ENCODE measurements at places on chromosomes 1 and 21.

DNA sequence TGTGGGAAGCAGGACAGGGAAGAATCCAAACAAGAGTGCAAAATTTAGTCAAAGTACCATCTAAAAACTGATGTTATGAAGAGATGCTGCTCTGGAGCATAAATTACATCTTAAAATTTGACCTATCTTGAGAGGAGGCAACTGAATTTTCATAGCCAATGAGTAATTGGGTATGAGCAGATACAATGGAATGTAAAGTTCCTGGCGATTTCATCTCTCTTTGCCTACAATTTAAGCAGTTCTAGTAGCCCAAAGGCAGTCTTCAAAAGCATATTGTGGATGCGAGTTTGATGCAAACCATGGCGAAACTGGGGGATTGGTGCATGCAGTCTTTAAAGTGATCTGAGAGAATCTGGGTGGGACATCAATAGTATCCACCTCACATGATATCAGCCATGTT, 1265.9 kb downstream of the BRINP3 start:
- no peak for DNase-seq

GRCh38 chr1:247431643-247432042, 15.7 kb downstream of the NLRP3 start:
- no peak for DNase-seq

DNA sequence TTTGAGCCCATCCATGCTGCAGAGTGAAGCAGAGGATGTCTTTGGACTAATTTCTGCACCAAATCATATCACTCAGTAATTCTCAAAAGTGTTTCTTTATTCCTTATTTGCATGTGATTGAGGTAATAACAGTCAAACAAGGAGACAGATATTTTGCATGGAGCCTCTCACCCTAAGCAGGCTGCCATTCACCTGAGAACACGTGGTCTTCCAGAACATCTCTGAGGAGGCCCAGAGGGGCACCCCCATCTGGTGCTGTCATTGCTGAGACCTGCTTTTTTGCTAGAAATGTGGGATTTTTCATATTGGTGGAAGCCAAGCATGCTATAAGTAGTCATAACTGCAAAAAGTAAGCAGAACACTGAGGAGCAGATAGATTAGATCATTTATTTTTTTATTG, 7.7 kb downstream of the SLC37A1 start:
- DNase-seq: no peak

DNA sequence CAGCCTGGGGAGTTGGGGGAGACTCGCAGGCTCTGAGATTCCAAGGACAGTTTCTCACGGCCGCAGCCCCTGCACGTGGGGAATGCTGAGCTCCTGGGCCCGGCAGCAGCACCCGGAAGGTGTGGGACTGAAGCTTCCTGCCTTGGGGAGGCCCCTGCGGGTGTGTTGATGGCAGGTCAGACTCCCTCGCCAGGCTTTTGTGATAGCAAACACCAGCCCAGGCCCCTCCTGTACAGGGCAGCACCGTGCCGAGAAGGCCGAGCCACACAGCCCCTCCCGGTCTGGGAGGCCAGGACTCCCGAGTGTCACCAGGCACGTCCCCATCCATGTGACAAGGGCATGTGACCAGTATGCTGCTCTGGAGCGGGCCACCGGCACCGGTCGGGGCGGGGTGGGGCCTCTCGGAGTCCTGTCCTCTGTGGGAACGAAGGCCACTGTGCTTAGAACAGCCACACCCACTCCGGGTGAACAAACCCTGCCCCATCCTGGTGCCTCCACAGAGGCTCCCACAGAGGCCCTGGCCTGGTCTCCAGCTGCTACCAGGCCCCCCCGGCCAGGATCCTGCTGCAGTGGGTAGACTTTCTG, 31.1 kb upstream of the ARHGEF16 start:
- DNase-seq: no peak

GRCh38 chr1:47578026-47578720, 140.3 kb downstream of the FOXD2 start:
- DNase-seq: no peak

- no peak for DNase-seq
Measured at GRCh38 chr1:156657741-156658319, 15.9 kb downstream of the BCAN start.

- no peak for DNase-seq
Measured at GRCh38 chr1:15948595-15949452, 27.1 kb downstream of the ZBTB17 start.

GRCh38 chr1:214658175-214658574, 55.2 kb downstream of the CENPF start:
- DNase-seq: no peak

DNA sequence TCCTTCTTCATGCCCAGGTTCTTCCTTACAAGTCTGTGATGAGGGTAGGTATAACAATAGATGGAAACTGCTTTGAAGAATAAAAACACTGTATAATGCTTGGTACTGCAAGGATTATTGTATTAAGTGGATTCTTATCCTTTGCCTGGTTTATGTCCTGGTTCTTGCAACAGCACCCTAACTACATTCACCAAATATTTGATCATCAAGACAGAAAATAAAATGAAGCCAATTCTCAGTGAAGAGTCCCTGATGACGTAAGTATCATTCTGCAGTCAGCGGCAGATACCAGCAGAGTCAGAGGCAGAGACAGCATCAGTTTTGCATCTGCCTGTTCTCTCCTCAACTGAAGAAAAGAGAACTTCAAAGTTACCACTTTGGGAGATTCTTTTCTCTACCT, 19.7 kb downstream of the ARHGEF11 start:
- no peak for DNase-seq

GRCh38 chr21:34072145-34073031, 990 bp upstream of the MRPS6 start:
- DNase-seq: no peak

GRCh38 chr1:60402216-60402615, 328.6 kb upstream of the C1orf87 start:
- DNase-seq: no peak

- no peak for DNase-seq
Measured at GRCh38 chr1:26027716-26028489, 6.3 kb downstream of the EXTL1 start.

- no peak for DNase-seq
Measured at GRCh38 chr1:223718850-223719249, 6.5 kb downstream of the CAPN2 start.

- no peak for DNase-seq
Measured at GRCh38 chr1:36091698-36092097, 3.0 kb downstream of the ADPRS start.

DNA sequence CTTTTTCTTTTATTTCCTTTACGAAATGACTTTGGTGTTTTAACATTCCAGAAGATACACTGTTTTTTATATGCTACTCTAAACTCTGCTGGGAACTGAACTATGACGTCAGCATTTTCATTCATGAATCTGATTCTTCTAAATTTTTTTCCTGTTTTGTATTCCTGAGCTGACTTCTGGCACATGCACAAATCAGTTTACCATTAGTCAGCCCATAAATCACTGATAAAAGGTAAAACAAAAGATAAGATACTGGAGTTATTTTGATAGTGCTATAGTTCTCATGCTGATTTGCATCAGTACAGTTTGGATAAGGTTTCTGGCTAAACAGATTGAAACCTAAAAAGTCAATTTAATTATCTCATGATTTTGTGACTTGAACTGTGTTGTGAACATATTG, 10.4 kb downstream of the CAMTA1 start:
- no peak for DNase-seq

DNA sequence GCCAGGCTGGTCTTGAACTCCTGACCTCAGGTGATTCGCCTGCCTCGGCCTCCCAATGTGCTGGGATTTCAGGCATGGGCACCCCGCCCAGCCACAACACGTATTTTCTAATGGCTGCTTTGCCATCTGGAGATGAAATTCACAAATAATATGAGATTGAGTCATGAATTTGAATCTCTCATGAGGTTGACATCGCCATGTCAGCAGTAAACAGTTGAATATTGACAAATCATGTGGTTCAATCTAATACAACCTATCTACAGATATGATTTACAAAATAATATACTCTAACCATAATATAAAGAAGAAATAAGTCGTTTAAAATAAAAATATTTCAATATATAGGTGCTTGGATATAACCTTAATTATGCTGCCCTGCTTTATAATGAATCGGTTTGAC, 42.1 kb downstream of the MYOM3 start:
- no peak for DNase-seq

DNA sequence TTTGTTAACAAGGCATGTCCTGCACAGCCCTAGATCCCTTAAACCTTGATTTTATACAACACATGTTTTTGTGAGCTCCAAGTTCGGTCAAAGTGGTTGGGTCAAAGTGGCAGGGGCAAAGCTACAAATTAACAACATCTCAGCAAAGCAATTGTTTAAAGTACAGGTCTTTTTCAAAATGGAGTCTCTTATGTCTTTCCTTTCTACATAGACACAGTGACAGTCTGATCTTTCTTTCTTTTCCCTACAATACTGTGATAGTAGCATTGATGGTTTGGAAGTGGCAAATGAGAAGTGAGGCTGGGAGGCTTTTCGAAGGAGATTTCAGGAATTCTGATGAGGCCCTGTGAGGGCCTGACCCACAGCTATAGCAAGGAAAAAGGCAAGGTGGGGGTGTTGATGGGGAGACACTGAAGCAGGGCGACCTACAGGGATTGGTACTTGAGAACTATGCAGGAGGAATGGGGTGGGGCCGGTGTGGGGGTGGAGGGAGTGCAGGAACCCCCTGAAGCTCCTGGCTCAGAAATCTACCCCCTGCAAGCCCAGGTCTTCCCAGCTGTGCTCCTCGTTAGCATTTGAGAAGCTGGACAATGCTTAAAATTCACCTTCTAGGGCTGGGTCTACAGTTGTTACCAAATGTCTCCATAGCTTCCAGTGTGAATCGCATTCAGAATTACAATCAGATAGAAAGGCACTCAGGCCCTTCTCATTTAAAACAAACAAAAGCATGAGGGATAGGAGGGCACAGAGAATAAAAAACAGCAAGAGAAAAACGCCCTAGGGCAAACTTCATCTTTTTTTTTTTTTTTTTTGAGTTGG, 102.6 kb upstream of the PPM1J start:
- no peak for DNase-seq

- no peak for DNase-seq
Measured at GRCh38 chr1:205236951-205237475, 9.3 kb downstream of the TMCC2 start.

DNA sequence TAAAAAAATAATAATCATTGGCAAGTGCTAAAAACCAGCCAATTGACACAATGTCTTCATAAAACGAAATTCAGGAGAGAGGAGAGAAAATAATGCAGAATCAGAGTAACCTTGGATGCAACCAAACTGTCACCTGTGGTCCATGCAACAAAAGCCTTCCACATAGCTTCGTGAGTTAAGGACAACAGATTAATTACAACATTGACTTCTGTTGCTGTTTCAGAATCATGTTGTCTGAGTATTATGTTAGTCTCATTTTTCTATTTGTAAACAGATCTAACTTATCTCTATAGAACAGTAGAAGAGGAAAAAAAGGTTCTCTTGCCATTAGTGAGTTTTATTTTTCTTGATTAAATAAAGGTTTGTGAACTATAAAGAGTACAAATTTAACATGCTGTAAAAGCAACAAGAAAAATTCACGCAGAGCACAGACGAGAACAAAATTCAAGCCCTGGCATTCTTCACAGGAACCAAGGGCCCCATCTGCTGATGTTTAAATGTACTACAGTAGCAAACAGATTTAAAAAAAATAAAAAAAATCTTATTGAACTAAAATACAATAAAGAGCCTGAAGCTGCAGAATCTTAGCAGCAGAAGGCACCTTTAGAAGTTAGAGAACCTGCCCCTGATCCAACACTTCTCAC, 381.1 kb upstream of the PKN2 start:
- no peak for DNase-seq

Measured in NCI-H1048 (cell line).